A549 treated with CpdA at 1 μM for 4 hours (cell line): ENCODE measurements at places on chromosomes 16 and 17. TPM values are rescaled to one million over a fixed set of nuclear protein-coding genes. Genes with fewer than 3 reads are reported as not detected.

Gene KRT27
- not detected in 5 replicates for total RNA-seq

Gene ADAMTS18
- total RNA-seq: 0.01 TPM in 1 of 5 replicates, not detected in the others

Gene DPEP1
- 0.59 to 1.5 TPM (median 0.97 TPM) in 5 replicates for total RNA-seq

Gene ZFPM1
- total RNA-seq: 5.8 to 8.8 TPM (median 8.7 TPM) in 5 replicates

Gene SCGB1C2
- not detected in 5 replicates for total RNA-seq
